Caki2 (cell line): ENCODE measurements at places on chromosomes 7 and 10. TPM values are rescaled to one million over a fixed set of nuclear protein-coding genes. Genes with fewer than 3 reads are reported as not detected.

The HOXA11 gene
- not detected in 2 replicates for total RNA-seq

The CFTR gene
- total RNA-seq = not detected in 2 replicates

The PPRC1 gene
- 5.3 and 15.8 TPM in 2 replicates for total RNA-seq

The FRMPD2 gene
- total RNA-seq = 0.91 and 1.2 TPM in 2 replicates

The CPXM2 gene
- total RNA-seq = not detected in 2 replicates

The NEUROD6 gene
- total RNA-seq = not detected in 2 replicates

The IQUB gene
- total RNA-seq = 0.10 TPM in 1 of 2 replicates, not detected in the other

The SPDYE2B gene
- not detected in 2 replicates for total RNA-seq

The OR2A7 gene
- total RNA-seq = 0.47 TPM in 1 of 2 replicates, not detected in the other

The RBM20 gene
- total RNA-seq = 7.2 and 7.7 TPM in 2 replicates

The TRIM50 gene
- not detected in 2 replicates for total RNA-seq

The GIMAP5 gene
- total RNA-seq = not detected in 2 replicates

The TAS2R3 gene
- total RNA-seq = not detected in 2 replicates

The DENND2A gene
- 0.34 and 0.75 TPM in 2 replicates for total RNA-seq

The ARF5 gene
- total RNA-seq = 308 and 345 TPM in 2 replicates

The SUGCT gene
- 6.8 and 9.7 TPM in 2 replicates for total RNA-seq

The STEAP1B gene
- not detected in 2 replicates for total RNA-seq

The TUBB8 gene
- total RNA-seq = not detected in 2 replicates

The HPS6 gene
- 55.8 and 65.1 TPM in 2 replicates for total RNA-seq

The CYP2C19 gene
- total RNA-seq = 0.41 TPM in 1 of 2 replicates, not detected in the other

The AEBP1 gene
- not detected in 2 replicates for total RNA-seq

The CCDC146 gene
- total RNA-seq = 0.14 and 3.3 TPM in 2 replicates

The TUBAL3 gene
- total RNA-seq = not detected in 2 replicates

The SPDYE5 gene
- not detected in 2 replicates for total RNA-seq

The CALML3 gene
- not detected in 2 replicates for total RNA-seq

The TRPV5 gene
- not detected in 2 replicates for total RNA-seq

The NUDT13 gene
- 3.4 and 4.7 TPM in 2 replicates for total RNA-seq

The ECD gene
- total RNA-seq = 44.6 and 45.7 TPM in 2 replicates

The MRLN gene
- not detected in 2 replicates for total RNA-seq

The FGL2 gene
- total RNA-seq = not detected in 2 replicates

The SSC4D gene
- total RNA-seq = 1.1 and 11.0 TPM in 2 replicates

The TLX1 gene
- not detected in 2 replicates for total RNA-seq

The MYH16 gene
- 0.09 and 0.24 TPM in 2 replicates for total RNA-seq

The PTCD1 gene
- 7.3 and 14.2 TPM in 2 replicates for total RNA-seq

The TCAF2 gene
- total RNA-seq = 0.78 and 2.5 TPM in 2 replicates
